Central memory CD4-positive, alpha-beta T cell (primary cell): ENCODE measurements at places on chromosomes 4 and X.

- DNase-seq: peak; percentile 8
Measured at GRCh38 chrX:74925225-74926088, at the start of gene NEXMIF. TSS of gene NEXMIF (minus strand) at chrX:74925452.

- DNase-seq: peak; percentile 72
Measured at GRCh38 chr4:113682730-113683537, 78.6 kb downstream of the CAMK2D start.

- DNase-seq: no peak
Measured at GRCh38 chr4:174926958-174927357, 8.8 kb downstream of the ADAM29 start.

GRCh38 chr4:138003248-138003647 is 238.9 kb downstream of the SLC7A11 start:
- no peak for DNase-seq

- no peak for DNase-seq
Measured at GRCh38 chr4:22857411-22857810, 164.7 kb downstream of the GBA3 start.

- no peak for DNase-seq
Measured at GRCh38 chrX:96004386-96004785, 680.3 kb upstream of the DIAPH2 start.

DNA sequence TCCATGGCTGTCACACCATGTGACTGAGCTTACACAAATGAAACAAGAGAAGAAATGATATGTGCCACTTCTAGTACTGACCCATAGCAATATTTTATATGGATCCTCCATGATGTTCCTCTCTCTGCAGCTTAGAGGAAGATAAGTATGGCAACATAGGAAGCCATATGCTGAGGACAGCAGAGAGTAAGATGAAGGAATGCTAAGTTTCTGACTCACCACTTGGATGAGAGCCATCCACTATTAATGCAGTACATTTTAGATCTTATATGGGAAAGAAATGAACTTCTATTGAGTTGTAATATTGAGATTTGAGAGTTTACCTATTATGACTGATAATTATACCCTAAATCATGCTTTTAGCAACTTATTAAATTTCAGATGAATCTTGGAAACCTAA is 386.9 kb upstream of the MAOA start:
- no peak for DNase-seq

- DNase-seq: no peak
Measured at GRCh38 chrX:39741904-39742303, 355.9 kb downstream of the BCOR start.

DNA sequence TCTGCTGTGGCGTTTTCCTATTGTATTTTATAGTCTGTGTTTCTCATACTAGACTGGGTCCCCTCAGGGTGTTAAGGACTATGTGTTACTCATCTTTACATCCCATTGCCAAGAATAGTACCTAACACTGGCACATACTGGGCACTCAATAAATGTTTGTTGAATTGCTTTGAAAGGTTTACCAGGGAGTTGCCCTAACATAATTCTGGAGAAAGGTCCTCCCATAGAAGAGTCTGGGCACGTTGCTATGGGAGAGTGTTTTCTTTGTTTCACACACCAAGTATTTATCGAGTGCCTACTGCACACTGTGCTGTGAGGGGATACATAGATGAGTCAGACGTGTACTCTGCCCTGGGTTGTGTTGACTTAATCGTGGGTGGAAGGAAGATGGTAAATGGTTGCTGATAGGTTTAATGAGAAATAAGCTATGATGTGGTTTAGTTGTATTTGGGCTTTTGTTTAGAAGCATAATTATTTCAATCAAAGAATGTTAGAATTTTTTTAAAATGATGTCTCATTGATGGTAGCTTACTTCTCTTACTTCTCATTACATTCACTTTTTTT is 42.9 kb downstream of the AFF1 start:
- DNase-seq: no peak

- DNase-seq: no peak
Measured at GRCh38 chr4:186150926-186151325, 40.4 kb upstream of the CYP4V2 start.

DNA sequence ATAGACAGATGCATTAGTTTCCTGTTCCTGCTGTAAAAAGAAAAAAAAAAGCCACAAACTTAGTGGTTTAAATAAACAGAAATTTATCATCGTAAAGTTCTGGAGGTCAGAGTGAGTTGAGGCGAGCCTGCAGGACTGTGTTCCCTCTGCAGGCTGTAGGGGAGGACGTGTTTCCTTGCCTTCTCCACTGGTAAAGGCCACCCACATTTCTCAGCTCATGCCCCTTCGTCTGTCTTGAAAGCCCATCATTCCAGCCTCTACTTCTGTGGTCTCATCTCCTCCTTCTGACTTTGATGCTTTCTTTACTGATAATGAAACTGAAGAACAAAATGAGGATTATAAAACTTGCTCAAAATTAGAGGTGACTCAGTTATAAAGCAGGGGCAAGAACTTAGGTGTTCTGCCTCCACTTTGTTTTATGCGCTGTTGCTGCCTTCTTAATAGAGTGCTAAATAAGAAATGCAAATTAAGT is 143.0 kb downstream of the STIM2 start:
- no peak for DNase-seq

GRCh38 chr4:158161551-158162354 is 11.1 kb downstream of the GASK1B start:
- no peak for DNase-seq

GRCh38 chr4:3415471-3416141 is 26.2 kb upstream of the HGFAC start:
- DNase-seq: no peak

GRCh38 chrX:46376246-46376885 is 168.9 kb downstream of the ZNF674 start:
- DNase-seq: peak; percentile 17

- no peak for DNase-seq
Measured at GRCh38 chr4:7683126-7683703, 248.5 kb upstream of the PSAPL1 start.

GRCh38 chr4:43564107-43564506 is 671.6 kb downstream of the GRXCR1 start:
- no peak for DNase-seq

- no peak for DNase-seq
Measured at GRCh38 chr4:104901438-104901837, 245.2 kb upstream of the TET2 start.

GRCh38 chr4:137664416-137664815 is 132.1 kb upstream of the PCDH18 start:
- DNase-seq: no peak

DNA sequence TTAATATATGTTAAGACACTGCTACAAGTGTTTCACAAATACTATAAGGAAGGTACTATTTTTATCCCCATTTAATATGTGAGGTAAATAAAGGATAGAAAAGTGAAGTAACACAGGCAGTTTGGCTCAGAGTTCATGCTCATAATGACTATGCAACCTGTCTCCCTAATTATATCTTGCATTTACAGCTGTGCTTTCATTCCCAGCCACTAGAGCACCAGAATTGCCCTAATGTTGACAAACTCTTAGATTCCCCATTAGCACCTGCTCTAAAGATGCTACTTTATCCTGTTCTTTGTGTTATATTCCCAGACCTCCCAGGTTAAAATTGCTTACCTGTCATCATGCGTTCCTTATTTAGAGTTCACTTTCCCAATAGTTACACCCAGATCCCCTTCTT is 833.6 kb downstream of the CCSER1 start:
- no peak for DNase-seq

DNA sequence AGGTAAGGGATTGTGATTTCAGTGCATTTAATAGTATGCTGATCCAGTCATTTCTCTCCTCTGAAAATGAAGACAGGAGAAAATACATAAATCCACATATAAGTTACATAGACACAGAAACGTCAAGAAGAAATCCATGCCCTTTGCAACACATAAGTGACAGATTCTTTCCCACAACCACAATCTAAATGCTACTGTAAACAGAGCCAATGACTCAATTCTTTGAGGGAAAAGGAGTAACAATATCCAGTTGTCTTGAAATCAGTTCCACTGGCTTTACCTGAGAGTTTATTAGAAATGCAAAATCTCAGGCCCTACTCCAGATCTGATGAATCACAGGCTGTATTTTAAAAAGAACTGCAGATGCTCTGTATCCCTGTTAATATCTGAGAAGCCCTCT is 66.4 kb downstream of the ARAP2 start:
- no peak for DNase-seq

DNA sequence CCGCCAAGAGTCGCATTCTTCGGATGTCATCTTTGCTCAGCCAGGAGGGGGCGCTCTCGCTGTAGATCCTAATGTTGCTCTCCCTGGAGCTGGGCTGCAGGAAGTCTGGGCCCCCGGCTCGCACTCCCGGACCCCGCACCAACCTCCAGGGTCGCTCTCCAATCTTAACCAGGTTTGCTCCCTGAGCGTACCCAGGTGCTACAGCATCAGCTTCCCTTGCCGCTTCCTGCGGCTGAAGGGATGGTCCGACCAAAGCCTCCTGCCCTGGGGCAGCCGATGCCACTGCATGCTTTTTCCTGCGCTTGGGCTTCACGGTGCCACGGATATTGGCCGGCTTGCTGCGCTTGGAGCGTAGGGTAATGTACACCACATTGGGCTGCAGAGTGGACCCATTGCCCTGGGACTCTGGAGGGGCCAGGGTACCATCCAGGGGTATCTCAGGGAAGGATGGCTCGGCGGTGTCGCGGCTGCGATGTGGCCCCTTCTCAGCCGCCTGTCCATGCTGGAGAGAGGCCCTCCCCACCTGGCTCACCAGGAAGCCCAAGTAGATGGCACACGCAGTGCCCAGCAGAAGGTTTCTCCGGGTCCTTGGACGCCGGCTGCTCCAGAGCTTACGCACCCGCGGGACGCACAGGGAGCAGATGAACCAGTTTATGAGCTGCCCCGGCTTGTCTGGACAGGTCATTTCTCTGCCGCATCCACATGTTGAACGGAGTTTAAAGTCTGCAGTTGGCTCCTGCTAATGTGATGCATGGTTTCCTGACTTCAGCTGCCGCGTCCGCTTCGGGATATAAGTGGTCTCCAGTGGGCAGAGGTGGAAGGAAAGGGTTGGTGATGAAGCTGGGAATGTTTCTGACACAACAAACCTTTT is 1.9 kb downstream of the GASK1B start:
- no peak for DNase-seq

DNA sequence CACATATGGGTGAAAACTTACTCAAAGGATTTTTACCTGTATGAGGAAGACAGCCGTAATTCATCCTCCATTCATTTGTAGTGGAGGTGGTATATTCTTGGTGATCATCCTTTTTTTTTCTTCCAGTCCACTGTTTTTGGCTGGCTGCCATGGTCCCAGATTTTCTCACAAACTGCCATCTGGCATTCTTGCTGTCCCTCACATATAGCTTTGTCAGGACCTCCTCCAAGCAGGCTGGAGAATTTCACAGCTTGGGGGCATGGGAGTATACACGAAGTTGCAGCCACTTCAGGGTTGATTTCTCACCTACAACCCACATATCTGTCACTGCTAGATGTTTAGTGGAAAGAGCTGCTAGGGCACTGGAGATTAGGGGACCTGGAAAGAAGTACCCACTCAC is 401.0 kb downstream of the IL1RAPL1 start:
- DNase-seq: no peak
